ENCODE measurements at places on chromosomes 2 and 18.

DNA sequence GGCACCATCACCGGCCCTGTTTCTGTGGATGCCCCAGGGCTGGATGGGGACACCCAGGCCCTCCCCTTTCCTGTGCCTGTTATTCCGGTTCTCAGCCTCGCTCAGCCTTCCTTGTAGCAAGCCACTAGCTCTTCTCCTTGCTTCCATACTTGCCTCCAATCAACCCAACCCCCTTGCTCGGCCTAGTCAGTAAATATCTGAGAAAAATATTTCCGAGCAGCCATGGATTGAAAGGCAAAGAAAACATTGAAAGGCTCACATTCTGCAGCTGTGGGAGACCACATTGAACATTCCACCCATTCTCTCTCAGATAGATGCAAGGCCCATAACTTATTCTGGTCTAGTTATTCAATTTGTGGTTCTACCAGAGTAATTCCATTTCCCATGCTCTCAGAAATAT lies 114.9 kb downstream of the SPP2 start:
- DNase-seq = no peak

GRCh38 chr2:217943446-217944321 lies 59.1 kb downstream of the TNS1 start:
- no peak for DNase-seq

GRCh38 chr2:25409468-25409867 lies 67.7 kb upstream of the DNMT3A start:
- DNase-seq = no peak

- DNase-seq = no peak
Observed at GRCh38 chr18:45896991-45897390, 70.1 kb downstream of the EPG5 start.

- DNase-seq = no peak
Observed at GRCh38 chr2:109129356-109129920, 433 bp downstream of the SH3RF3 start.

GRCh38 chr18:67421651-67422050 lies 94.9 kb downstream of the DSEL start:
- no peak for DNase-seq
